ENCODE measurements at places on chromosomes 3 and 15.

DNA sequence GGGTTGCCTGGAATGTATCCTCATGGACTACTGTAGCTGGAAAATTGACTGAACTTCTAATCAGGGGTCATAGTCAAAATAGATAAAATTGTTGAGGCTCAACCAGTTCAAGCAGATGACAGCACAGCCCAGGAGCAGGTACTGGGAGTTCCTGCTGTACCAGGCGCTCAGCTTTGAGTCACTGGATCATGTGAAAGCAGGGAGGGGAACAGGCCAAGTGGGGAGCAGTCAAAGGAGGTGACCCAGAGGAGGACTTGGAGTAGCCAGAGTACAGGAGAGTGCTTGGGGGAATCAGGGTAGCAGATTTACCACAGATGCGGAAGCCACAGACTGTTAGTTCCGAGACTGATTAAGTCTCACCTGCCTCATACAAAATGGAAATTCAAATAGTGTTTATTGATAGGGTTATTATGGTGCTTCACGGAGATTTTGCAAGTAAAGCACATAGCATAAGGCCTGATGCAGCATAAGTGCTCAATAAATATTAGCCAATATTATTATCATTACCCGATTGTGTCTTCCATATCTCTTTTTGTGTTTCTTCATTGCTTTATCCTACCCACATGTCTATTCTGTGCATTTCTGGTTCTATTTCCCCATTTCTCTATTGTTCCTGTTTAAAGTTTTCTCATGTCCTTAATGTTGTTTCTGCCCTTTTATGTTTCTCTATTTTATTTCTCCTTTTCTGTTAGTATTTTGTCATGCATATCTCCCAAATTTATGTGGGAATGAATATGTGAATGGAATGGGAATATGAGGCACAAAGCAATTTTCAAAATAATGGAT, 369.2 kb upstream of the MCTP2 start:
- no peak for DNase-seq

- no peak for DNase-seq
These were observed 127.9 kb upstream of the SLC6A11 start for GRCh38 chr3:10688126-10688525.

GRCh38 chr15:90441027-90441426, 53.0 kb downstream of the IQGAP1 start:
- no peak for DNase-seq

DNA sequence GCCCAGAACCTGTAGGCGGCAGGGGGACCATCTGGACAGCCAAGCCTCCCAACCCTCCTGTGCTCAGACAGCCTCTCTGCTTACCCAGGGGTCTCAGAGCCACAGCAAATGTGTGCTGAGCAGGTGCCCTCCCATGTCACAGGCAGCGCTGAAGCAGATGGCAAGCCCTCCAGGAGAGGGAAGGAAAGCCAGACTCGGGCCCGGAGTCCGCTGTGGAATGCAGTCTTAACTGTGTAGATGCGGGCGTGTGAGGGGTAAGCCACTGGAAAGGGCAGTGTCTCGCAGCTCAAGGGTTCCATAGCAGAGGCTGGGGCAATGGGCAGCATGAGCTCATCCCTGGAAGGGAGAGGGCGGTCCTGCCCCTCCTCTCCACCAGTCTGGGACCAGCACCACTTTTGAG, 45.6 kb downstream of the UMPS start:
- no peak for DNase-seq

DNA sequence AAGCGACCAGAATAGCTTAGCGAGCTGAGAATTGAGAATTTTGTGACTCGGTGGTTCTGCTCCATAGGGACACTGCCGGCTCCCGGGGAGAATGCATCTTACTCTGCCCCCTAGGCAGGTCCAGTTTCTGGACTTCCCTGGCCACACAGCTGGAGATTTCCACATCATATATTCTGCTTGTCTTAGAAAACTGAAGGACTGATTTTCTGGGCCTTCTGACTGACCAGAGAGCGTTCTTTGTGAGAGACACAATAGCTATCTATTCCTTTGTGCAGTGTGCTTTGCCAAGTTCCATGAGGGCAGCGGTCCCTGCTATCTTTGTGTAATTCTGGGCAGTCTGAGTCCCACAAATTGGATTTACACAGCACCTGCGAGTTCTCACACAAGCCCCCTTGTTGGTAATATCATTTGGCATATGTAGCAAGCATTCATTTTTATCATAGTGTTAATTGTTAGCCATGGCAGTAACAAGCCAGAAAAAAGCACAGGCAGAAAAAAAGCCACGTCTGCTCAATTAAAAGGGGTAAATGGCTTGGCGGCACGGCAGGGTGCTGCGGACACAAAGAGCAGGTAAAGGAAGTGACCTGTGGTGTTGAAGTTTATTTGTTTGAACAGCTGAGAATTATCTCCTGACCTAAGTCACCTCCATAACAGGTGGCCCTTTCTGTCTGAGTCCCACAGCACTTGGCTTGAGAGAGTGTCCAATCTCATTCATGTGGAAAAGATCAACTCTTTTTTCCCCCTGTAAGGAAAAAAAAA, 688.7 kb downstream of the TUSC7 start:
- DNase-seq = peak; percentile 89

DNA sequence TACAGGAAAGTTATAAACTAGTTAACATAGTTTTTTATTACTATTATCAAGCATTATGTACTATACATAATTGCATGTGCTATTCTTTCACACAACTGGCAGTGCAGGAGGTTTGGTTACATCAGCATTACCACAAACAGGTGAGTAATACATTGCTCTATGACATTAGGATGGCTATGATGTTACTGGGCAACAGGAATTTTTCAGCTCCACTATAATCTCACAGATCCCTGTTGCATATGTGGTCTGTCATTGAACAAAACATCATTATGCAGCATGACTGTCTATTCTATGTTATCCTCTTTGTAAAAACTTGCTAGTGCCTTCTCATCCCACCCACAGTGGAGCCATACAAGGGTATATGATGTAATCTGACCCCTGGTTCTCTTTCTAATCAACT, 36.5 kb upstream of the PDZRN3 start:
- no peak for DNase-seq

DNA sequence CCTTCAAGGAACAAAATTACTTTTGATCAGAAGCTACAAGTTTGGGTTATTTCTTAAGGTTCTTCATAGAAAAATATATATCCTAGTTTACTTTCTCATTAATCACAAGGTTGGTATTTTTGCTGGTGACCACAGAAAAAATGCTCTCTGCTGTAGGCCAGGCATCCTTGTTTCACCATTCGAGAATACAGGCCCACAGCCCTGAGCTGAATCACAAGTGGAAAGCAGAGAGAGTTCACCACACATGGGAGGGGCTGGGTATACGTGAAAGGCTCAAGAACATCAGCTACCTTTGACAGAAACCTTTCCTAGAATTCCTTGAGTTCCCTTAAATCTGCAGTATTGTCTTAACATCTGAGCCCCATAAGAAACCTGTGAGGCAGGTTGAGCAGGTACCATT, 23.2 kb downstream of the CPEB1 start:
- DNase-seq = no peak
